ENCODE measurements at places on chromosomes 16 and 17. TPM values are rescaled to one million over a fixed set of nuclear protein-coding genes. Genes with fewer than 3 reads are reported as not detected.

DNA sequence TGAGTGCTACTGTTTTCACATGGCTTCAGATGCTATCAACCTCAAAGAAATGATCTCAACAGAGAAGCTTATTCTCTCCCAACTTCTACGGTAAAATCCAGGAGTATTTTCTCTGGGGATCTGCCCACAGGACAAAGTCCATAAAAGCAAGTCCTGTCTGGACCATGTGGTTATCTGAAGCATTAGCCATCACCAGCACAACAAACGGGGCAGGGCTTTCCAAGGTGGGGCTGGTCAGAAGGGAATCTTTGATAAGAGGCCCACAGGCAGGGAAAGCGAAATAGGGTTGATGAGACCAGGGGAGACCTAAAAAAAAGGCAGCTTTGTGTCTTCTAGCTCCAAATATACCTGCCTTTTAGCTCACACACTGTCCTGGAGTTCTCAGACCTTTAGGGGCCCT is 38.7 kb upstream of the CACNG3 start:
- no peak for DNase-seq

DNA sequence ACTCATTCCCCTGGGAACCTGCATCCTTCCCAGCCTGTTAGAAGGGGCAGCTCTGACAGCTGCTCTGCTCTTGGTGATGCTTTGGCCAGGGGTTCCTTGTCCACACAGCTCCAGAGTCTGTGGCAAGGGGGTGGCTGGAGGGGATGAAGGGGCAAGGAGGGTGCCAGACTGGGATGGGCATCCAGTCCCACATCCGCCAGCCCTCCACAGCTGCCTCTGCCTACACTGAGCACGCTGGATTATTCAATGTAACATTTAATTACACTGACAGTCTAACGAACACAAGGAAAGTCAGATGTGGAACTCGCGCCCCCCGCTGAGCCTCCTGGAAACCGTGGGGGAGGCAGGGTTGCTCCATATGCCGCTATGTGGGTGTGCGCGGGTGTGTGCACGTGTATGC is 101.1 kb downstream of the C16orf78 start:
- DNase-seq, result no peak

TP53TG3D gene
- total RNA-seq, result not detected

SLC16A13 gene
- total RNA-seq, result under 0.01 TPM

DNA sequence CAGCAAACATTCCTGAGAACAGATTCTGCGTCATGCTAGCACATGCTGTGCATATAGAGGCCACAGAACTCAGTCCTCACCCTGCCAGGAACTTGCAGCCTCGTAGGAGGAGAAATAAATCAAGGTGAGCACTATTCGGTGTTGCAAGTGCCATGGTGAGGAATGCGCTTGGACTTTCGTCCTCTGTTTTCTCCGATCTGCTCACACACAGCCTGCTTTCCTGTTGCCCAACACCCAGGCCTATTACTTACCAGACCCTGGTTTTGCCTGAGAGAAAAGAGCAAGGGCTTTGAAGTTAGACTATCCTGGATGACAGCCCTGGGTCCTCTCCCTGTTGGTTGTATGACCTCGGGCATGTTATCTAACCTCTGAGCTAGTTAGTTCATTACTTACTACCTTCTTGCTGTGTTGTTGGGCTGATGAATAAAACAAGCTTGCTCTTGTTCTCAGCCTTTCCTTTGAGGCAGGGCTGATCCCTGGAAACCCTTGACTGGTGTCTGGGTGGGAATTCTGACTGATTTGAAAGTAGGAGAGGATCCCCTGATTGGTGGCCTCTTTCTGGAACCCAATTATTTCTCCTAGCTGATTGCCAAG is 2.9 kb downstream of the ACSF2 start:
- DNase-seq, result no peak

MT1M gene
- total RNA-seq, result not detected

DNA sequence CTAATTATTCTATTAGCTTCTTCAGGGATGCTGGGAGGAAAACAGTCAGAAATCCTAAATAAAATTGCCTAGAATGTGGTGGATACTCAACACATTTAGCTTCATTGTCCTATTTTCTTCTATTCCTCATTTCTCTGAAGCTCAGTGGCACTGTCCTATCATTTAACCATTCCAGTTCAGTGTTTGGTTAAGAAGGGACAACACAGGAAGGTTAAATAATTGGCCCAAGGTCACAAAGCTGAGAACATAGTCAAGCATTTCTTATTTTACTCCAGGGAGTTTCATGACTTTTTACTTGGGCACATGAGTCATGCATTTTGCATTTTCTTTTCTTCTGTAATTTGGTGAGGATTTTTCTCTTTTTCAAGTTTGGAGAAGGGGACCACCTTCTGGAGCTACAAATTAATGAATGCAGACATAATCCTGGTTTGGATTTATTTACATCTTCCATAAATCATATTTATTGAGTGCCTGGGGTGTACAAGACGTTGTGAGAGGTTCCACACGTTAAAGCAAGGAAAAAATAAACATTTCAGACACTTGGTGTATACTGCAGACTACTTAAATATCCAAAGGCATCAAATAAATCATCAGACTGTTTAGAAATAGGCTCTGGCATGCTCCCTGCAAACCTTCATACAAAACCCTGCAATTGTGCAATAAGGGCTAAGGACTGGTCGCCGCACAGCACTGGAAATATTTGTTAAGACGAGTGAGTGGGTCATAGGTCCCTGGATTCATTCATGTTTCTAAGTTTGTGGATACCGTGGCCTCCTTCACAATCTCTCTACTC is 263.9 kb downstream of the MAF start:
- no peak for DNase-seq

SLC16A5 gene
- 1.8 TPM for total RNA-seq

DRC3 gene
- 0.72 TPM for total RNA-seq

- DNase-seq, result no peak
These were observed 118.6 kb downstream of the TANGO6 start for GRCh38 chr16:68961778-68962402.

DNA sequence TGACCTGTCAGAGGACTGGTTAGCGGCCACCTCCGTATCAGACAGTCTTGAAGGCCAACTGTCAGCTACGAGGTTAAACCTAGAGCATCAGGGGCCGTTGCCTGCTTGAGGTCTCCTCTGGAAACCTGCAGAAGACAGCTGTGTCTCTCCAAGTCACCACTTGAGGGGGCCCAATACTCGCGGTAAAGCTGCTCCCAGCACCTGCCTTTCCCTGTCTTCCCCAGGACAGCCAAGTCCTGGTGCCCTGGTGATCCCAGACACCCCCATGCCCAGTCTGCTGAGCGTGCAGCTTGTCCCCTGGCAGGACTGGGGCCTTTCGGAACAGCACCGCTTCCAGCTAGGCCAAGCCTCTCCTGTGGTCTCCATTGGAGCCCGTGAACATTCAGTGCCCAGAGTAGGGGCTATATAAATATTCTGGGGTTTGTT is 80.1 kb downstream of the DNAH17 start:
- DNase-seq, result peak; percentile 72

DNA sequence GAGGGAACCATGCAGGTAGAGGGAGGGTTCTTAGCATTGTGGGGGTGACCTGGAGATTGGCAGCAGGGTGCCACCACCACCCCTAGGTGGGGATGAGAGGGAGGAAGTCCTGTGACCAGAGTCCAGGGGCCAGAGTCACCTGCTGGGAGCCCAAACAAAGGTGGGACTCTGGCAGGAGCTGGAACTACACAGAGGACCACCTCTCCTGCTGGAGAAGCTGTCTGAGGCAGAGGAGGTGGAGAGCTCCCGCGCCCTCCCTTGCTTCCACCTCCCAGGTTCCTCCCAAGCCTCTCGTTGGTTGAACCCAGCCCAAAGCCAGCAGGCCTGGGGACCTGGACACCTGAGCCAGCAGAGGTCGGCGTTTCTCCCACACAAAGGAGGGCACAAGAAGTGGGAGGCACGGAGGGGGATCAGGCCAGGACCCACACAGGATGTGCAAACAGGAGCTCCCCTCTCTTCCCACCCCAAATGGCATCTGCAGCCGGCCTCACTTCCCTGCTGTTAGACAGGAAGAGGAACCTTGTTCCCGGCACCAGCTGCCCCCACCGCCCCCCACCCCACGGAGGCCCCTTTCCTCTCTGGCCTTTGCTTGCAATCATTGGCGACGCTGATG is 154.6 kb downstream of the SEC14L1 start:
- DNase-seq, result no peak

TOX3 gene
- total RNA-seq, result not detected

GRCh38 chr16:4868535-4868934 is 21.3 kb downstream of the UBN1 start:
- DNase-seq, result no peak

BAHCC1 gene
- total RNA-seq, result 0.83 TPM

DNA sequence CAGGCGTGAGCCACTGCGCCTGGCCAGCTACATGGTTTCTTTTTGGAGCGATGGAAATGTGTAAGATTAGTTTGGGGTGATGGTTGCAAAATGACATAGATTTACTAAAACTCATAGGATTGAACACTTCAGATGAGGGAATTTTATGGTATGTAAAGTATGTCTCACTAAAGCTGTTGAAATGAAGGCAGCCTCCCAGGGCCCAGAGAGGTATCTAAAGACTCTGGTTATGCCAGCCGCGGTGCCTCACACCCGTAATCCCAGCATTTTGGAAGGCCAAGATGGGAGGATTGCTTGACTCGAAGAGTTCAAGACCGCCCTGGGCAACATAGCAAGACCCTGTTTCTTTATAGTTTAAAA is 254.9 kb downstream of the PARN start:
- peak; percentile 29 for DNase-seq

MFAP4 gene
- 5.0 TPM for total RNA-seq

- DNase-seq, result no peak
These were observed 64.1 kb upstream of the HS3ST4 start for GRCh38 chr16:25627641-25628040.

KRT25 gene
- total RNA-seq, result not detected

- DNase-seq, result no peak
These were observed 401.6 kb downstream of the NPIPA7 start for GRCh38 chr16:16780588-16780987.

ACSM2A gene
- not detected for total RNA-seq

DNA sequence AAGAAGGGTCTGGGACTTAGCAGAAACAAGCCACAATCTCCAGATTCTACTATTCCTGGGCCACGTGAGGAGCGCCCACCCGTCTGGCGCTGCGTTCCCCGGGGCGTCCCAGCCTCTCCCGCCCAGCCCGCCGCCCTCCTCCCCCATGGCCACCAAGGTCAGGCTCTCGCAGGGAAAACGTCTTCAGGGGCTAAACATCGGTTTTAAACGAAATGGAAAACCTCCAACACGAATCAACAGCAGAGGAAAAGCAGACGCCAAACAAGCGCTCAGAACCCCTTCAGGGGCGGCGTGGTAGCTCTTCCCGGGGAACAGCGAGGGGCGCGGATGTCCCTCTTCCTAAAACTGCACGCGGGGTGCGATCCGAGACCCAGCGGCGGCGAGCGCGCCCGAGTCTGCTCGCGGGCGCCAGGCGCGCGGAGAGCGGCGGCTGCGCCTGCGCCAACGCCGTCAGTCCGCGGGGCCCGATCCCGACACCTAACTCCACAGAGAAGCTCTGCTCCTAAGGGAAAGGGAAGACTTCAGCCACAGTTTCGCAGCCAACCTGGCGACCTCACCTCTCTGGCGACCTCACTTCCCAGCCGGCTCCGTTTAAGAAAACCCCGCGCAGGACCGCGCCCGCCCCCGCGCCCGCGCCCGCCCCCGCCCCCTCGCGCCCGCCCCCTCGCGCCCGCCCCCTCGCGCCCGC is 505 bp upstream of the COG1 start:
- peak; percentile 65 for DNase-seq

MEIOC gene
- 0.36 TPM for total RNA-seq

Data from IMR-90 (cell line).